Activated CD4-positive, alpha-beta memory T cell treated with anti-CD3 and anti-CD28 coated beads, Interleukin-2, amount 10 ng/mL, durations not matched to agents 7 days and 5 days (primary cell): ENCODE measurements at places on chromosomes 7 and 10. TPM values are rescaled to one million over a fixed set of nuclear protein-coding genes. Genes with fewer than 3 reads are reported as not detected.

The AUTS2 gene
- total RNA-seq = 16.9 TPM

The FANK1 gene
- 0.68 TPM for total RNA-seq

DNA sequence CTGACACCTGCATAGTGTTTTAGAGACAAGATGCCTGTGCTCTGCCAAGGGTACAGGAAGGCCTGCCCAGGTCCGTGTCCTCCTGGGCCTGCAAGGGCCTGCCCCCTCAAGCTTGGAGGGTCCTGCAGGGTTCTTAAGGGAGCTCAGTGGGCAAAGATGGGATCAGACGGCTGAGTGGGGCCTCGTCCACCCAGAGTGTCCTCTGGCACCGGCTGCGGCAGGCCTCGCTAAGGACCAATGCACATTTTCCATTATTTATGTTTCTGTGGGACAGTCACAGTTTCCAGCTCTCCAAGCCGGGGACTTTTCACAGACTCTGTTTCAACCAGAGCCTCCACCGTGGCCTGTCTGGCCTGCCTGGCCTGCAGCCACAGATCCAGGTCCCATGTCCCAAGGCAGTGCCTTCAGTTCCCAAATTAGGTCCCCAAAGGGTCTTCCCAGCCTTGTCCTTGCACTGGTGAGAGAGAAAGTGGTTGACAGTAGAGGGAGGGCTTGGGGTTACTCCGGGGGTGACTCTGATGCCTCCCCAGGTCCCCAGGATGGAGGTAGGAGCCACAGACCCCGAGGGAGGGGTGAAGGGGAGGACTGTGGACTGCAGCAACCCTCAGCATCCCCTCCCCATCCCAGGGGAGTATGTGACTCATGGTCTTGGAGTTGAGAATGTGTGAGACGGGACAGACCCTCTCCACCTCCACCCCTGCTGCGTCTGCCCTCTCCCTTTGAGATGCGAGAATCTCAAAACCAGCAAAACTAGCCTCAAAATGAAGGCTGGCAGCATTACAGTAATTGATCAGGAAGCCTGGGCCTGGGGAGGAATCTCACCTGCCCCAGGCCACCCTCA lies 14.8 kb downstream of the MYL10 start:
- DNase-seq = no peak

DNA sequence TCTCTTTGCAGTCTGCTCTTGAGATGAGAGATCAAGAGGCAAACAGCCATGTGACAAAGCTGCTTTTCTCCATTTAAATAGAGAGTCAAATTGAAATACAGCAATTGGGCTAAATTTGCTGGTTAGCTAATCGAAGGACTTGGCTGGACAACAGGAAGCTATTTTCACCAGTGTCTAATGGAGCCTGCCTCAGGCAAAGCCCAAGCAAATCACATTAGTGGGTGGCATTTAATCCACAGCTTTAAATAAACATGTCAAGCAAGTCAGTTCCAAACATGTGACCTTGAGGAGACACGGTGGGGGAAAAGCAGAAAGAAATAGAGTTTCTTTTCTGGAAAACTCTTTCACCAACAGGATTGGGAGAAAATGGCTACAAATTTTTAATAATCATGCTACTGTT lies 180.5 kb upstream of the AOAH start:
- no peak for DNase-seq

DNA sequence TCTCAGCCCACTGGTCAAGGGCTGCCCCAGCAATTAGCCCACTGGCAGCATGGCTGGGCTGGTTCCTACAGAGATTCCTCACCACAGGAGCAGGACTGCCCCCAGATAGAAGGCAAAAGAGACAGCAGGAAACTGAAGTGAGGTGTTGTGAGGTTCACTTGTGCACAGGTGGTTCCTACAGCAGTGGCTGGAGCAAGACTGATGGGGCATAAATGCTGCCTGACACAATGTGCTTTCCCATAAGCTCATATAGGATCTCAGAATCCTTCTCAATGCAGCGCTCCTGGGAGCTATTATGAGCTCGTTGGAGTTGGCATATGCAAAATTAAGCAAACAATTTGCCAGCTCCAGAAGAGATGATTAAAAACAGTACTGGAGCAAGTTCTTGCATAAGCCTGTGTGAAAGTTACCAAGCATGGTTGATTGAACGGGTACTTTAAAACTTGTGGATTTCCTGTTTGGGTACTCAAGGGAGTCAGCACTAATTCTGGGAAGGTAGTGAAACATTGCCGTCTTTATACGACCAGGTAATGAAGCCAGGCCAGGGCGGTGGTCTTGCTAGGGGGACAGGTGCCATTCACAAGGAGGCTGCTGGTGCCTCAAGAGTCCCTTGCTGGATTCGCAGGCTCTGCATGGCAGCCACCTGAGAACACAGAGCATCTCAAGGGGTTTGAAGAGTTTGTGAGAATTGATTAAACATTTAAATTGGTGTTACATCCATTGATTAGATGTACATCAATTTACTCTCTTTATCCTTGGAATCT lies 20.3 kb upstream of the PRKCQ start:
- no peak for DNase-seq

GRCh38 chr7:80372415-80372814 lies 139.4 kb downstream of the GNAT3 start:
- no peak for DNase-seq
